ENCODE measurements at places on chromosomes 5 and 9.

DNA sequence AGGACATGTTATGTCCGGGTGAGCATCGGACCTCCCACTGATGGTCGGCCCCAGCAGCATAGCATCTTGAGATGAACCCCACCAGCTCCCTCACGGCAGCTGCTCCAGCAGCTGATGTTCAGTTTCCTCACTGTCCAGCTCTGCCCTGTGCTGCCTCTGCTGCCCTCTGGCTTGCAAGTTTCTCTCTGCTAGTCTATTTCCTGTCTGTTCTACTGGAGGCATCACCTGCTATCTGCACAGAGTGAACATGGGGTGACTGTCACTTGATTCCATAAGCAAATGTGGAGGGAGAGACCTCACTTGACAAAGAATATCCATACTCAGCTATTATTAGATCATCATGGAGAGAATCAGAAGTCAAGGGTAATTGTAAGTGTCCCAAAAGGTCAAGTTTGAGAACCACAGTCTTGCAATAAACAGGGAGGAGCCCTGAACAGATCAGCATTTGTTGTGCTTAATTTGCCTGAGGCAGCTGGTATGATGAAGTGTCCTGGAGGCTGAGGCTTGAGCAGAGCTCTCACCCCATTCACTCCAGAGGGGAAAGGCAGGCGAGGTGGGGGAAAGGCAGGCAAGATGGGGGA is 702.8 kb downstream of the SEMA5A start:
- peak; percentile 27 for DNase-seq

GRCh38 chr5:1032011-1032410 is 23.4 kb downstream of the NKD2 start:
- DNase-seq, result no peak

- DNase-seq, result no peak
Observed at GRCh38 chr9:136004219-136004618, 43.0 kb upstream of the UBAC1 start.

DNA sequence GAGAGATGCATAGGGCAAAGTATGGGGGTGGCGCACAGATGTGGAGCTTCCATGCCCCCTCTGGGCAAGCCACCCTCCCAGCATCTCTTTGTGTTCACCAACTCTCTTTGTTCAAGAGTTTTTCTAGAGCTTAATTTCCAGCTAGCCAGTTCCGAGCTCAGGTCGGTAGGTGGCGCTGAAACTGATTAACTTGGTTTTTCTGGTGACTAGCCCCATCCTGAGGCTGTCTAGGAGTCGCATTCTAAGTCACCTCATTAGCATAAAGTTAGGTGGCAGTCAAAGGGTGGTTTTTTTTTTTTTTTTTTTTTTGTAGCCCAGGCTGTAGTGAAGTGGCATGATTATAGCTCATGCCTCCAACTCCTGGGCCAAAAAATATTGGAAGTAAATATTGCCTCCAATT is 476.4 kb downstream of the KDM4C start:
- DNase-seq, result peak; percentile 49

DNA sequence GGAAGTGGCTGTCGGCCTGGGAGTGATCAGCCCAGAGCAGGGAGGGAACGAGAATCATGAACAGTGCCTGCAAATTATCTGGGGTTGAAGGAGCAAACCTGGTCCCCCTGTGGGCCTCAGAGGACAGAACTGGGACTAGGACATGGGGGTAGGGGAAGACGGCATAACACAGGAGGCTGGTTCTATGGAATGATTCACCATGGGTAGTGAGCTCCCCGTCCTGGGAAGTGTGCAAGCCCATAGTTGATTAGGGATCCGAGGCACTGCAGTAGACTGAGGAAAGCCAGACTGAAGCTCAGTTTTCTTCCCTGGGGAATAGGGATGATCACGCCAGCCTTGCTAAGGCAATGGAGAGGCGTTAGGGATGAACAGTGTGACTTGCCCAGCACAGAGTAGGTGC is 5.6 kb downstream of the ADGRD2 start:
- no peak for DNase-seq

GRCh38 chr9:73034962-73035361 is 82.1 kb upstream of the ALDH1A1 start:
- peak; percentile 23 for DNase-seq

DNA sequence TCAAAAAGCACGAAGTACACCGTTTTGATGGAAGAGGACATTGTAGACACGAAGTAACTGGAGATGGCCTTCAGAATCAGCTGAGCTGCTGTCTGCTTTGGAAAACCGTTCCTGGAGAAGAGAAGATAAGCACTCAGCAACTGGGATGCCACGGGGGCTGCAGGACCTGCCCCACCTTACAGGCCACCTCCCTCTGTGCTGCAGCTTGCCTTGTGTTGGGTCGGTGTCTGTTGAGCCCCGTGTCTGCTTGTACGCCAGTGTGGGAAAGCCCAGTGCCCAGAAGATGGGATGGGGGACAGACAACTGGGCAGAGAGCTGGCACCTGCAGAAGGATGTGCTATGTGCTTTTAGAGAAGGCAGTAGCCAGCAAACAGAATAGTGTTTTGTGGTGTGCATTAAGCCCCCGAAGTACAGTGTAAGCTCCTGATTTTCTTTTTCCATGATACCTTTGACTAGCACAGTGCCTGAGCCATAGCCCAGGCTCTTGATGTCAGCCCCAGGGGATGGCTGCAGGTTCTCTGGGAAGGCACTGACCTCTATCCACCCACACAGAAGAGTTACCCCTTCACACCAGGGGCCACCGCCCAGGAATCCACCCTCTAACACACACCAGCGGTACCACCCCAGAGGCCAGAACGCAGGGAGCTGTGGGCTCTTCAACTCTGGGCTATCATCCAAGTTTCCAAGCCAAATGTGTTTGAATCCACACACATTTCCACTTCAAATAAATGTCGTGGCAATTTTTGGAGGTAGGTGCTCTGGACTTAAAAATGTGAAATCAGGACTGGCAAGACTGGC is 63.8 kb downstream of the MACROH2A1 start:
- peak; percentile 66 for DNase-seq

GRCh38 chr9:19379697-19380046 is 364 bp downstream of the RPS6 start:
- peak; percentile 55 for DNase-seq

Measured in lung microvascular endothelial cell (primary cell).